ENCODE measurements at places on chromosomes 3 and 15. TPM values are rescaled to one million over a fixed set of nuclear protein-coding genes. Genes with fewer than 3 reads are reported as not detected.

The SAMMSON gene
- not detected for total RNA-seq

The MST1R gene
- total RNA-seq, result 0.37 TPM

The PLSCR5 gene
- not detected for total RNA-seq

The FOXB1 gene
- total RNA-seq, result not detected

The KCNMB2 gene
- total RNA-seq, result not detected

The RAB43 gene
- total RNA-seq, result 5.1 TPM

The ARPIN gene
- total RNA-seq, result 12.7 TPM

The STRIT1 gene
- not detected for total RNA-seq

The CLSTN2 gene
- total RNA-seq, result 0.37 TPM

The RETNLB gene
- not detected for total RNA-seq

The ALDH1A3 gene
- total RNA-seq, result 118 TPM

The B3GALNT1 gene
- 7.3 TPM for total RNA-seq

The VEPH1 gene
- 35.4 TPM for total RNA-seq

The COL6A6 gene
- under 0.01 TPM for total RNA-seq

The CX3CR1 gene
- total RNA-seq, result under 0.01 TPM

The TJP1 gene
- 67.6 TPM for total RNA-seq

The RHO gene
- not detected for total RNA-seq

The SLC12A8 gene
- 1.6 TPM for total RNA-seq

The LRRC31 gene
- not detected for total RNA-seq

The SLC28A2 gene
- not detected for total RNA-seq

The NRROS gene
- 3.3 TPM for total RNA-seq

The GOLGA6D gene
- not detected for total RNA-seq

The YEATS2 gene
- 30.9 TPM for total RNA-seq

The PLAAT1 gene
- total RNA-seq, result 0.37 TPM

The SCN11A gene
- total RNA-seq, result not detected

The AADACL2 gene
- total RNA-seq, result not detected

The AHSG gene
- total RNA-seq, result not detected

The APEH gene
- 142 TPM for total RNA-seq

The SLC27A2 gene
- total RNA-seq, result under 0.01 TPM

The LINGO1 gene
- total RNA-seq, result under 0.01 TPM

The FGD5 gene
- total RNA-seq, result 5.3 TPM

The THSD4 gene
- 38.5 TPM for total RNA-seq

The SOX14 gene
- total RNA-seq, result not detected

The CSTA gene
- total RNA-seq, result 3.3 TPM

The FHIT gene
- total RNA-seq, result 3.7 TPM

The HHATL gene
- total RNA-seq, result not detected

The SMCO1 gene
- under 0.01 TPM for total RNA-seq

The AQP9 gene
- 4.8 TPM for total RNA-seq

The ATP13A5 gene
- total RNA-seq, result not detected

The ARID3B gene
- total RNA-seq, result 1.1 TPM

The ATP2B2 gene
- not detected for total RNA-seq

The MEX3B gene
- total RNA-seq, result 2.0 TPM
